Activated CD4-positive, alpha-beta T cell treated with anti-CD3 and anti-CD28 coated beads, Interleukin-2, amount 50 U/mL, for 16 hours (primary cell): ENCODE measurements at places on chromosomes 3 and 15.

DNA sequence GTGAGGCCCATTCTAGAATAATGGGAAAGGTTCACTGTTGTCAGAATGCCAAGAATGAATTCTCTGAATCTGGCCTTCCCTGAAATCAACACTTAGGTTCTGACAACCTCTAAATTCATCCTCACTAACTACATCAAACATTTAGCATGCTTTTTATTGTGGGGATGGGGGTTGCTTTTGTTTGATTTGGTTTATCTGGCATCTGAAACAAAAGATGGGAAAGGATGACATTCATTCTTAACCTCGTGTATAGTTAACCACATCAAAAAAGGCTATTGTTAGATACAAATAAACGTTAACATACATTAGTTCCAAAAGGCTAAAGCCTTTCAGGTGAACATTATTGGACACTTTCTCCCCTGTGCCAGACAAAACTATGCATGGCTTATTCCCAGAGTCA is 357.3 kb downstream of the FHIT start:
- DNase-seq, result no peak

DNA sequence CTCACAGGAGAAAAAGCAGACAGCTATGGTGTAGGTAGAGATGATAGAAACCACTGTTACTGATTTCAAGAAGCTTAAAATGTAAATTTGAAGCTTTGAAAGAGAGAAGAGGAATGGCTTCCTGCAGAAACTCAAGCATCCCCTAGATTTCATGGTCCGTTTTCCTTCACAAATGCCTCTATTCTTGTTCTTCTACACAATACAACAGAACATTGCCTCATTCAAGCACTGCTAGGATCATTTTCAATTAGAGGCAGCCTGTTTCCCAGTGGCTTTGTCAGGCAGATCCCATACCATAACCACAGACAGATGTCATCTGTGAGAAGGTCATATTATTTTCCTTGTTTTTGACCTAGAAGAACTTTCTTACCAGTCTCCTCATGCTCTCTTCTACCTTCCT is 77.9 kb upstream of the SPRED1 start:
- no peak for DNase-seq

GRCh38 chr15:64763021-64763420 is 12.4 kb downstream of the RBPMS2 start:
- no peak for DNase-seq

DNA sequence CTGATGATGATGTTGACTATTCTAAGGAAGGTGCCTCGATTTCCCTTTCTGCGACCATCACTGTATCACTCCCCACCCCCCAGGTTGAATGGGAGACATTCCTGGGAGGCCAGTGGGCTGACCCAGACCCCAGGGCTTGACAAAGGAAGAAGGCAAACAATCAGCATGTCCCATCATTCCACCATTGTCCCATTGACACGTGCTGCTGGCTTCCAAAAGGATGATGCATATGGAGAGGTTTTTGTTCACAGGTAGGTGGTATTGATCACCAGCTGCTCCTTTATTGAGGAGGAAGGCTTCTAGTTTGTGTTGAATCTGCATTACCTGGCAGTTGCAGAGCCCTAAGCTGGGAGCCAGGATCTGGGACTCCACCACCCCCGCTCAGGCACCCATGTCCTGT is 30.4 kb downstream of the RASGRF1 start:
- DNase-seq, result no peak

- no peak for DNase-seq
Observed at GRCh38 chr15:23536659-23537058, 28.8 kb upstream of the MKRN3 start.

GRCh38 chr3:16463119-16463518 is 50.4 kb downstream of the RFTN1 start:
- no peak for DNase-seq

- DNase-seq, result no peak
Observed at GRCh38 chr3:185992831-185993374, 55.1 kb upstream of the TRA2B start.

DNA sequence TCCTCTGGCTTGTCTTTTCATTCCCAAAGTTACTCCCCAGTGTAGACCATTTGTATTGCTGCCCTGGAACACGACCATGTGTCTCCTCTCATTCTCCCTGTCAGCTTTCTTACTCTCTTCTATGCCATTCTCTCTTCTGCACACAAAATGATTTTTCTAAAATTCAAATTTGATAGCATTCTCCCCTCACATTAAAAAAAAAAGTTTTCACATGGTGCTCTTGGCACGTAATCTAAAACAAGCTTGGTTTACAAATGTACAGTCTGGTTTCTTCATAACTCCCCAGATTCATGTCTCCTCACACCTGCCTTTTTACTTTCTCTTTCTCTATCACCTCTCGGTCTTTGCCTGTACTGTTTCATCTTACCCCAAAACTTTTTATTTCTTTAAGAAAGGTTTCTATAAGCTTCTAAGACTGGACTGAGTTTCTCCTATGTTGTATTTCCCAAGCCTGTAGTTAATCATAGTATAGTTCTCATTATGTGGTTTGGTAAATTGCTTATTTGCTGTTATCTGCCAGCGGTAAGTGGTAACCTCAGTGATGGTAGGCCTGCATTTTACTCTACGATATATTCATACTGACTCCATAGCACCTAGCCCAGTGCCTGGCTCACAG is 31.2 kb downstream of the BCHE start:
- DNase-seq, result no peak

DNA sequence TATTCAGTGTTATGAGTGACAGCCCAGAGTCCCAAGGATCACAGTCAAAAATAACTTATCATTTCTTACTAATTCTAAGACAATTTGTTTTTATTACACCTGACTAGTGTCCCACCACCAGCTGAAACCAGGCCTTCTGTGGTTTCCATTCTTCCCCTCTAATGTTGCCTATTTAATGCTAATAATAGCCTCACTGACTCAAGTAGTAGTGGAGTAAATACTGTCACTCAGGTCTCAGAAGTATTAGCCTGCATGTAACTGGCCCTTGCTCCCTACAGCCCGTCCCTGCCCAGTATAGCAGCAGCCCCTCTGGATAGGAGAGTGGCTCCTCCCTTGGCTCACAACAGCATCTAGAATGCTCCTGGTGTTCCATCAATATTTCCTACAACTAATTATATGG is 665.5 kb downstream of the NTRK3 start:
- DNase-seq, result no peak

DNA sequence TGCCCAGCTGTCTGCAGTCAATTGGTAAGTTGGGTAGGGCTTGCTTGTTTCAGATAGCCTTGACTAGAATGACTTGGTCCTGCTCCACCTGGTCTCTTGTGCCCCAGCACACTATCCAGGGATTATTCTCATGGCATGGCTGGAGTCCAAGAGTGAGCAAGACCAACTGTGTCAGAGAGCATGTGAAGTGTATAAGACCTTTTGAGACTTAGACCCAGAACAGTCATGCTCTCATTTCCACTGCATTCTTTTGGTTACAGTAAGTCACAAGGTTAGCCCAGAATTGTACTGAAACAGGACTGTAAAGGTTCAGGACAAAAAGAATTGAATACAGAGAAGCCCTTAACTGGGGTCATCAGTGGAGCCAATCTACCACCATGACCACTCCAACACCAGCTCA is 650.8 kb upstream of the ADAMTS9 start:
- DNase-seq, result no peak

DNA sequence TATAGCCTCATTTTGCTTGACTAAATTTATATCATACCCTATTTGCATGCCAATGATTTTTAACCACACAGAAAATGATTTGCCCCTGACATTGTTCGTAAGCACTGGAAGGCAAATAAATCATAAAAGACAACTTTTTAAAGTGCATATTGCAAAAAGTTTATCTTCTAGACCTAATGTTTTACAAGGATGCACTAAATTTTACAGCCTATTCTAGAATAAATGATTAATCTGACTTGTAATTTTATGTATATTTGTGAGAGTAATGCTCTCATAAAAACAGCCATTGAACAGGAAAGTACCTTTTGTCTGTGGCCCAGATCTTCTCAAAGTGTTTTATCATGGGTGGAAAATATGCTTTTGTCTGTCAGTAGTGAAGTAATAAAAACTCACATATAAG is 546.6 kb downstream of the EPHA3 start:
- no peak for DNase-seq

- DNase-seq, result no peak
Observed at GRCh38 chr3:137131081-137131480, 173.3 kb downstream of the IL20RB start.

GRCh38 chr15:70376031-70376928 is 278.6 kb upstream of the TLE3 start:
- DNase-seq, result no peak

GRCh38 chr3:36738702-36739101 is 25.7 kb downstream of the DCLK3 start:
- DNase-seq, result no peak

- DNase-seq, result no peak
Observed at GRCh38 chr3:35064761-35065160, 574.6 kb upstream of the ARPP21 start.

GRCh38 chr3:47961815-47962606 is 54.2 kb downstream of the MAP4 start:
- peak; percentile 23 for DNase-seq

DNA sequence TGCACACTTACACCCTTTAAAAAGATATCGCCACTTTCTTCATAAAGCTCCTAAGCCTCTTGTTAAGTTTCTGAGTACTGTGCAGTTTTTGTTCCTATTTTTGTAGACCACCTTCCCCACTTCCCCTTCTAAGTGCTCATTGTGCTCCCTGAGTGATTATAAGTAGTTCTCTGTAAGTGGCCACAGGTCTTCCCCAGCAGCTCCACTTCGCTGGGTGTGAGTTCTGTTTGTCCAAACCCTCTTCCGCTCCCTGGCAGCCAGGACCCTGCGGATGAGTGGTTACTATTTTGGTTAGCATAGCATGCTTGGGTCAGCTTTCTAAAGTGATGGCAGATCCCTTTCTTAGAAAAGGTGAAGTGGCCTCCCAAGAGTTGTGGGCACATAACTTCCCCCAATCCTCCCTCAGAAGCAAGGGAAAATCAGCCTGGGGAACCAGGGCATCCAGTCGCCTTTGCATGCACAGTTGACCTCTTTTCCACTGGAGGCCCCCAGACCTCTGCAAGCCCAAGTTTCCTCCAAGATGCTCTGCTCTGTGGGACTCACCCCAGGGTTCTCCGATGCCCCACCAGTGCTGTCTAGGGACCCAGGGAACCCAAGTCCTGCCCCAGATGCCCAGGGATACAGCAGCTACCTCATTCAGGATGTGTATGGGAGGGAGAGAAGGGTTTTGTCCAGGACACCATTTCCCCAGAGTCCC is 69.6 kb downstream of the ATP10A start:
- no peak for DNase-seq

DNA sequence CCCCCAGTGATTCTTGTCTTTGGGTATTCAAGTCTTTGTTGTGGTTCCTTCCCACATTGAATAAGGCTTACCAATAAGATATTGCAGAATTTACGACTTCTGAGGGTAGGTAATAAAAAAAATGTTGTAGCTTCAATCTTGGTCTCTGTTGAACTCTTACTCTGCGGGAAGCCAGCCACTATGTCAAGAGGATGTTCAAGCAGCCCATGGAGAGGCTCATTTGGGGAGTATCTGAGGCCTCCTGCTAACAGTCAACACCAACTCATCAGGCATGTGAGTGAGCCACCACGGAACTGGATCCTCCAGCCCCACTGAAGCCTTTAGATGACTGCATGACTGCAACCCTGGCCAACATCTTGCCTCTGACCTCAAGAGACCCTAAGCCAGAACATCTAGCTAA is 3.2 kb upstream of the TBC1D23 start:
- no peak for DNase-seq

DNA sequence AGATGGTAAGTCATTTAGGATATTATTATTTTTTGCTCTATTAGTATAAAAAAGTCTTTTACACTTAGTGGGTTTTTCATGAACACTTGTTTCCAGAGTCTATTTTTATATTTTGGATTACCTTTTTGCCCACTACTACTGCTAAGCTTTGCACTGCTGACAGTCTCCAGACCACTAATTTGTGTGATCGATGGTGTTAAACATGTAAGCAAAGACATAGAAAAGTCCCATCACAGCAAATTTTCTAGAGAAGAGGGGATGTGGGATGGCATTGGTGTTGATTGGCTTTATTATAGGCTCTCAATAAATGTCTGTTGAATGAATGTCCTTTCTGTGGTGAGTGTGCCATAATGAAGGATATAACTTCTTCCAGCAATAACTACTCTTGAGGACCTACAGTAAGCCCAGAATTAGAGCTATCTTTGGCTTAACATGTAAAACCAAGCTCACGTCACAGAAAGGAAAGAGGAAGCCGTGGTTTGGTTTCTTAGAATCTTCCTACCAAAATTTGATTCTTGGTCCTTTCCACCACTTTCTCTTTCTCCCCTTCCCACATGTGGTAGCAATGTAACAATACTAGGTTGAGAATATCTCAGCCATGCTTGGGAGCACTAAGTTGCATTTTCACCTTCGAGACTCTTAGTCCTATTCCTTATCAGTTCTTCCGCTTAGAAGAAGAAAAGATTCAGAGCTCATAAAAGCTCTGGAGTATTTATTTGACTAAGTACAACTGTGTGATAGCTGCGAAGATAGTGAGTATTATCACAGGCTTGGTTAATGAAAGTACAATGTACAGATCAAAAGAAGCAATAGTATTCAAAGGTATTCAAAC is 90.6 kb upstream of the UMPS start:
- peak; percentile 61 for DNase-seq
